Stromal cell of bone marrow (primary cell): ENCODE measurements at places on chromosomes 7 and 10.
A peak's percentile ranks its signal among the peaks of the same experiment; 100 is the strongest.

GRCh38 chr7:38463277-38464225, 167.6 kb downstream of the AMPH start:
- DNase-seq, result peak; percentile 42

GRCh38 chr10:89120931-89121763, 86.0 kb downstream of the CH25H start:
- DNase-seq, result no peak

- DNase-seq, result peak; percentile 95
These were observed 30.4 kb downstream of the DDC start for GRCh38 chr7:50534690-50535290.

DNA sequence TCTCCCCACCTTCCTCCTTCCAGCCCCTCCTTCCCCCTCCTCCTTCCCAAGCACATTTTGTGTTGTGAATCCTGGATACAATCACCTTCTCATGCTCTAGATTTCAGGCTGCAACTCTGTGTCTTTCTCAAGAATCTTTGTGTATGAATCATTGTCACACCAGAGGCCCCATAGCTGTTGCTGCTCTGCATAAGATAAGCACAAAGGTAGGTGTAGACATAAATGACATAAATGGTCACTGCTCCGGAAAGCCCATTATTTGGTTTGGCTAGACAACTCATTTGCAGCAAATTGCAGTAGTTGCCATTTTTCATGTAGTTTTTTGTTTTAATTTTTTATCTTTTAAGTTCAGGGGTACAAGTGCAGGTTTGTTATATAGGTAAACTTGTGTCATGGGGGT, 216.3 kb upstream of the NRP1 start:
- no peak for DNase-seq

DNA sequence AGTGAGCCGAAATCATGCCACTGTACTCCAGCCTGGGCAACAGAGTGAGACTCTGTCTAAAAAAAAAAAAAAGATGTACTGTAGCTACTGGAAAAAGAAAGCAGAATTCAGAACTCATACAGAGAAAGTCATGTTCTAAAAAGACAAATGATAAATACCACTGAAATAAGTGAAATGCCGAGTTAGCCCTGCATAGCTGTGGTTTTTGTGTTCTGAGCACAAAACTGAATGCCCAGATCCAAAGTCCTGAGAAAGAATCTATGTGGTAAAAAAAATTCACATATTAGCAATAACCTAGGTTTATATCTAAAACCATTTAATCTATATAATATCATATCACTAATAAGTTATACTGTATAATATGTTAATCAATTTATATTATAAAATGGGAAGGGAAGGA, 29.3 kb upstream of the HECW1 start:
- DNase-seq, result no peak

- no peak for DNase-seq
These were observed 19.0 kb upstream of the TMEM229A start for GRCh38 chr7:124051681-124052377.

GRCh38 chr7:92695308-92696261, 105.4 kb upstream of the FAM133B start:
- DNase-seq, result peak; percentile 78

GRCh38 chr7:27159266-27160144, 3.0 kb upstream of the HOXA7 start:
- no peak for DNase-seq

DNA sequence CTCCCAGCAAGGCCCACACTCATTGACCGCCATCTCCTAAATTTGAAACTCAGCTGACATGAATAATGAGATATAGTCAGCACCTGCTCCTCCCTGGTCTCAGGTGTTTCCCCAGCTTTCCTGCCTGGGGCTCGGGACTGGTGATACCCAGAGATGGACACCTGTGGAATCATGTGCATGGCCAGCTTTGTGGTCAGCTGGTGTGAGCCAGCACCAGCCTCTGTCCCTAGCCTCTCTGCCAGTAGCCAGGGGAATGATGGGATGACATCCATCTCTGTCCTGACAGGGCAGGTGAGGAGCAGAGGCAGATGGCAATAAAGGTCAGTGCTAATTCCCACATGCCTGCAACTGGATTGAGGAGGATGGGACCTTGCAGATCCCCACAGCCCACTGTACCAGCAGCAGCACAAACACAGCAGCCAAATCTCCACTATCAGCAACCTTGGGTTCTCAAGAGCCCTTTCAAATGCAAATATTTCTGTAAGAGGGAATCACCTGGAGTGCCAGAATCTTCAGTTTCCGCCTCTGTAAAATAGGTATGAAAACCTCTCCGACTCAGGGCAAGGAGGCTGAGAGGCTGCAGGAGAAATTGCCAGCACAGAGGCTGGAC, 329.2 kb upstream of the ZMIZ1 start:
- DNase-seq, result no peak

DNA sequence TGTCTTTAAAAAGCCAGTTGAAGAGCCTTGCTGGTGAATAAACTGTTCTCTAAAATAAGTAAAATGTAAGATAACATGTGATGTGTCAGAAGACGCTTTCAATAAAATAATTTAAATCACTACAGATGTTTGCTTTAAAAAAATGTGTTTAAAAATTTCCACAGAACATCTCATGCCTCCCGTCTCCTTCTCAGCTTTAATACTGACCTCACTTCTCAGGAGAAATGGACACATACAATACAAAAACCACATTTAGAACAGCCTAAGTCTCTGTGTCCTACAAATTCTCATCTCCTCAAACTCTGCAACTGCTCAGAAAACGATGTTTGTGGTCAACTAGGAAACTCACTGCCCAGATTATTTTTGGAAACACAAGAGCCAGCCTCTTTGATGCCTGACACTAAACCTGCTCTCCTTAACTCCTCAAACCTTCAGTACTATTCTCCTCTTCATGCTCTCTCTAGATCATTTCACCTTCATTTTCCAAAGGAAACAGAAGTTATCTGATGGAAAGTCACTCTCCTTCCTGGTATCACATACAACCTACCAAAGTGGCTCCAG, 120.3 kb downstream of the ZNF438 start:
- no peak for DNase-seq

- DNase-seq, result no peak
These were observed 1.3 kb downstream of the ZNF775 start for GRCh38 chr7:150380463-150380862.

GRCh38 chr7:105304040-105304895, 84.5 kb downstream of the SRPK2 start:
- DNase-seq, result peak; percentile 51

GRCh38 chr7:167976-168791, 24.2 kb upstream of the FAM20C start:
- no peak for DNase-seq

- no peak for DNase-seq
These were observed 31.6 kb downstream of the DYDC1 start for GRCh38 chr10:80324891-80325364.

DNA sequence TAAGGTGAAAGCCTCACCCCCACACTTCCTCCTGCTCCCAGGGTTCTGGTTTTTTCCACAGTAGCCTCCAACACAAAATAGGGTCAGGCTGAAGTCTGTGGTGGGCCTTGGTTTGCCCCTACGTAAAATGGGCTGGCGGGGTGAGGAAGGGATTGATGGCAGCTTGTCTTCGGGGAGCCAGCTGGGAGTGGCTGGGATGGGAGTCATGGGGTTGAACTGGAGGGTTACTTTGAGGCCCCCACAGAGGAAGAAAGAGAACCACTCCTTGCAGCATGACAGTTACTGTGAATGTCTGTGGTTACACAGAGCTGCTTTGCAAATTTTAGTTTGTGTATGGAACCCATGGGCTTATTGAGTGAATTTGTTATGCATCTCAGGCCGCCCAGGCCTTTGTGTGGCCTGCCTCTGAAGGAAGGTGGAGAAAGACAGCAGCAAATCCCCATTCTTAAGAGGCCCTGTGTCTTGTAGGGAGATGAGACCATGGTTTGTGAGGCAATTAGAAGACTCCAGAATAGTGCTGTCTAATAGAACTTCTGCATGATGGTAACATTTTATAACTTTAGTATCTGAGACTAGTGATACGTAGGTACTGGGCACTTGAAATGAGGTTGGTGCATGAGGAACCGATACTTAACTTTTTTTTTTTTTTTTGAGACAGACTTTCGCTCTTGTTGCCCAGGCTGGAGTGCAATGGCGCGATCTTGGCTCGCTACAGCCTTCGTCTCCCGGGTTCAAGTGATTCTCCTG, 8.1 kb downstream of the TRIM8 start:
- no peak for DNase-seq

DNA sequence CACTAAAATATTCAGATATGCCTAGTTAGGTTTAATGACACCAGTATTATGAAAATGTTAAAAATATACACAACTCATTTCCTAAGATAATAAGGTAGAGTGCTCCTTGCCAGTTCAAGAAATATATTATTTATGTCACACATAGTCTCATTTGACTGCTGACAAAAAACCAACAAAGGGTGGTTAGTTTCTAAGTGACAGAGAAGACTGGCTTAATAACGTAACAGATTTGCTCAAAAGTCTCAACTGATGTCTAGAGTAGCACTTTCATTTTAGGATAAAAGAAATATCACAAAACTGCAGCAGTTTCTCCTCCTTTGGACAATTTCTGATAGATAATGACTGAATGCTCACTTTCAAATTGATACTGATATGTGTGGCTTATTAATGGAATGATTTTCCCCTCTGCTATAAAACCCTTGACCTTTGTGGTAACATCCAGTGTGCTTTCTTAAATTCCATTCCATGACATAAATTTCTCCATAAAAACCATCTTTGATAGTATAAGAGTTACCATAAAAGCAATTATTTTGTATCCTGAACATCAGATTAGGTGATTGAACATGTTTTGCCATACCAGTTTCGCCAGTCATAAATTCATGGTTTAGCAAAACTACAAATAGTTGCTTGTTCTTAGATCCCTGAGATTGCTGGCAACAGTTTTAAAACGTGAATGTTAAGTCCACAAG, 94.2 kb downstream of the NRBF2 start:
- no peak for DNase-seq

DNA sequence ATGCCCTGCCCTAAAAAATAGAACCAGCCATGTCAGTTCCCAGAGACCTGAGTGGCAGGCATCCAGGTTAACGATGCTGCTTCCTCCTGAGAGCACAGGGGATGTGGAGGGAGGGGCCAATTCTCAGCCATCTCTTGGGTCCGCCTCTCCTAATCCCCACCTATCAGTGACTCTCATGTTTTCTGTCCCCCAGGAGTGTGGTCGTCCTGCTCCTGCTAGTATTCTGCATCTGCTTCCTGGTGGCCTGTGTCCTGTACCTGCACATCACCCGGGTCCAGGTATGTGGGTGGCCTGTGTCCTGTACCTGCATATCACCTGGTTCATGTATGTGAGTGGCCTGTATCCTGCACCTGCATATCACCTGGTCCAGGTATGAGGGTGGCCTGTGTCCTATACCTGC, 105.3 kb downstream of the ADCY1 start:
- no peak for DNase-seq

- DNase-seq, result no peak
These were observed 7.4 kb downstream of the MAD1L1 start for GRCh38 chr7:2225336-2225735.

GRCh38 chr10:63257778-63258177, 124.7 kb downstream of the NRBF2 start:
- DNase-seq, result no peak

- no peak for DNase-seq
These were observed 37.2 kb downstream of the CALML3 start for GRCh38 chr10:5561704-5562645.

GRCh38 chr10:92530891-92531535, 42.9 kb downstream of the IDE start:
- no peak for DNase-seq

DNA sequence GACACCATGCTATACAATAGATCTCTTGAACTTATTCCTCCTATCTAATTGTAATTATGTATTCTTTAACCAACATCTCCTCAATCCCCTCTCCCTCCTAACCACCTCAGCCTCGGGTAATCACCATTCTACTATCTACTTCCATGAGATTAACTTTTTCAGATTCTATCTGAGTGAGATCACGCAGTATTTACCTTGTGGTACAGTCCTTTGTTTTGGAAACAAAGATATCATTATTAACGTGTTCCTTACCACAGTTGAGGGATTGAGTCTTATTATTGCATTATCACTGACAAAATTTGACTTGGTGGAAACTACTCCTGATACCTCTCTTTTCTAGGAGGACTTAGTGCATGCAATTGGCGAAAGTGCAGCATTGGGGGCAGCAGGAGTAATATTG, 26.0 kb upstream of the HYAL4 start:
- no peak for DNase-seq

- peak; percentile 9 for DNase-seq
These were observed 125.4 kb upstream of the TARP start for GRCh38 chr7:38398725-38399321.

DNA sequence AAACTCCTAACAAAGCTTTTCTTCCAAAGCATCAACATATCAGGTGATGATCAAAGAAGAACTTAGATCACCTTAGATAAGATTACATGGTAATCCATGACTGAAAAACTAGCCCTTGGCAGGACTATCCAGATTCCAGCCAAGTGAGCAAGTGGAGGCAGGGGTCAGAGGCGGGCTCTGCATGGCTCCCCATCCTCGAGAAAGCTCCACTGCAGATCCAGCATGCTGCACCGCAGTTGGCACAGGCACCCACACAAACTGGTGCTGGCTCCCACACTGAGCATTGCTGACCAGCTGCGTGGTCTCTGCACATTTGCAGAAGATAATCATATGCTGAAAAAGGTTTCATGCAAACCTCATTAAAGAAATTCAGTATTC, 10.1 kb downstream of the PSAP start:
- DNase-seq, result no peak

- DNase-seq, result no peak
These were observed 98.0 kb downstream of the NPSR1 start for GRCh38 chr7:34756025-34756437.

- no peak for DNase-seq
These were observed 414.0 kb upstream of the ANKRD30A start for GRCh38 chr10:36711361-36711760.

DNA sequence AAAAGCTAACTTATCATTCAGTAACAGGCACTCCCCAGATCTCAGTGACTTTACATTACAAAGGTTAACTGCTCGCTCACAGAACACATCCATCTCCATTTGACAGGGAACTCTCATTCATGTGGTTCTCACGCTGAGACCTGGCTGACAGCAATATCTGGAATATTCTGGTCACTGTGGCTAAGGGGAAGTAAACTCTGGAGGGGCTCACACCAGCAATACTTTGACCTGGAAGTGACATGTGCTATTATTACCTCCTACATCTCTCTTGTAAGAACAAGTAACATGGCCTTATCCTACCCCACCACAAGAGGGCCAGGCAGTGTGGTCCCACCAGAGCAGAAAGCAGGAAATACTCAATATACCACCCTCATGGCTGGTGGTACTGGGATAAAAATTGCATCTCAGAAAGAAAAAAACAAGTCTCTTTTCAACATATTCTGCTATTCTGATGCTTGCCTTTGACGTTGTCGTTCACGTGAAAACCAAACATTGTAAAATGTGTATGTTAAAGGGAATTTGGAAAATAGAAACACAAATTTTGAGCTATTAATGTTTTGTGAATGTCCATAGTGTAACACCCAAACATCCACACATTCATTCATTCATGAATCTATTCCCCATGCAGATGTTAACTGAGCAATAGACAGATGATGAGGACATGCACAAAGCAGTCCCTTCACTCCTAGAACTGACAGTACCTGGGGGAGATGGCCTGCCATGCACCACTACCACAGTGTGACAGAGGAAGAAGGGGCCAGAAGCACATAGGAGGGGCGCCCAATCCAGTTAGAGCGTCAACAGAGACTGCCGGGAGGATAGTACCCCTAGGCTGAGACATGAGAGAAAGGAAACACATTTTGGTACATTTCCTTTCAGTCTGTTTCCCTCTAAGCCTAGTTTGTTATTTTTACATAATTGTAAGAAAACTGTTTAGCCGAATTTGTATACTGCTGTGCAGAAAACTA, 166.0 kb upstream of the SP4 start:
- DNase-seq, result peak; percentile 1

GRCh38 chr10:75877877-75878276, 446.5 kb downstream of the LRMDA start:
- no peak for DNase-seq
